ENCODE measurements at places on chromosomes 6 and 20.
A peak's percentile ranks its signal among the peaks of the same experiment; 100 is the strongest.

GRCh38 chr20:12028771-12029170, 111.1 kb downstream of the BTBD3 start:
- DNase-seq: no peak

GRCh38 chr6:3320238-3320811, 61.6 kb downstream of the PSMG4 start:
- DNase-seq: no peak

- no peak for DNase-seq
These were observed 35.4 kb upstream of the PBOV1 start for GRCh38 chr6:138253731-138254130.

DNA sequence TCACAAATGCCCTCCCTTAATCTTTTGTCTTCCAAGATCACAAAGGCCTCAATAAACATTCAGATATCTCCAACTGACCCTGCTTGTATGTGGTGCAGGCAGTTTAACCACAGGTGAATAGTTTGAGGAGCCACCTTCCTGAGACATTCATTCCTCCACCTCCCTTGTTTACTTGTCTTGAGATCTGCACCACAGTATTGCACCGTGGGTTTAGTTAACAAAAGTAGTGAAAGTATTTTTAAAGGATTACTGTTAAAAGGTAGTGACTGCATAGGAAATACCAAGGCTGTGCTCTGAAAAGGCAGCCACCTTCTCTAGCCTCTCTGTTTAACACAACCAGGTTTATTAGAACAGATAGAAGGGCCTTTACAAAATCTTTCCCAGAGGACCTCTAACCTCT, 46.5 kb downstream of the SESN1 start:
- DNase-seq: no peak

GRCh38 chr6:118296129-118296901, 251.8 kb upstream of the PLN start:
- DNase-seq: no peak

DNA sequence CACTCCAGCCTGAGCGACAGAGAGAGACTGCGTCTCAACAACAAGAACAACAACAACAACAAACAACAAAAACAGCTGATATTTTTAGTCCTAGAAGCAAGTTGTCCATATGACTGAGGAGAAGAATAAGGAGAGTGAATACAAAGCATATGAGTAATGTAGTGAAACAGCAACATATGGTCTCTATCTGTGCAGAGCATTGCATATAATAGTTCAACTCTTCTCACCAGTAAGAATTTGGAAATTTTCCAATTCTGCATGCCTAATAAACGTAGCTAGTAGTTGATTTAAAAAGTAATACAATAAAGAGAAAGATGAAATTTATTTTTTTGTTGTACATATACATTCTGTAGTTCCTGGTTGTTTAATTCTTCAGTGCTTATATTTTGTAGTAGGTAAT, 129.7 kb upstream of the FAM83B start:
- DNase-seq: no peak

- DNase-seq: no peak
These were observed 40.9 kb downstream of the GHRH start for GRCh38 chr20:37220731-37221130.

DNA sequence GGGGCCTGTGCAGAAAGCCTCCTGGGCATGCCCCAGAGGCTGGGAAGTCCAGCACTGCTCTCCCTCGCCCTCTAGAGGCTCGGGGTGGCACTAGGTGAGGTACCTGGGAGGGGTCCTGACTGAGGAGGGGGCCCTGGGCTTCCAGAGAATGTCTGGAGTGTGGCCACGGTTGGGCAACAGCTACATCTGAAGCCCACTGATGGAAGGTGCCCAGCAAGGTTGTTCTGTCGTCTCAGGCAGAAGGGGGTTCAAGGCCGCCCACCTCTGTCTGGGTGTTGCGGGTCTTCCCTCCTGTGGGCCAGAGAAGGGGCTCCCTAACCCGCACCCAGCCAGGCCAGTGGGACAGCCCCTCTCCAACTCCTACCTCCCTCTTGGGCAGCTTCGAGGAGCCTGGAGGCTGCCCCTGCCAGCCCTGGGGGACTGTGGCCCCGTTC, 11.4 kb upstream of the VEGFA start:
- no peak for DNase-seq

DNA sequence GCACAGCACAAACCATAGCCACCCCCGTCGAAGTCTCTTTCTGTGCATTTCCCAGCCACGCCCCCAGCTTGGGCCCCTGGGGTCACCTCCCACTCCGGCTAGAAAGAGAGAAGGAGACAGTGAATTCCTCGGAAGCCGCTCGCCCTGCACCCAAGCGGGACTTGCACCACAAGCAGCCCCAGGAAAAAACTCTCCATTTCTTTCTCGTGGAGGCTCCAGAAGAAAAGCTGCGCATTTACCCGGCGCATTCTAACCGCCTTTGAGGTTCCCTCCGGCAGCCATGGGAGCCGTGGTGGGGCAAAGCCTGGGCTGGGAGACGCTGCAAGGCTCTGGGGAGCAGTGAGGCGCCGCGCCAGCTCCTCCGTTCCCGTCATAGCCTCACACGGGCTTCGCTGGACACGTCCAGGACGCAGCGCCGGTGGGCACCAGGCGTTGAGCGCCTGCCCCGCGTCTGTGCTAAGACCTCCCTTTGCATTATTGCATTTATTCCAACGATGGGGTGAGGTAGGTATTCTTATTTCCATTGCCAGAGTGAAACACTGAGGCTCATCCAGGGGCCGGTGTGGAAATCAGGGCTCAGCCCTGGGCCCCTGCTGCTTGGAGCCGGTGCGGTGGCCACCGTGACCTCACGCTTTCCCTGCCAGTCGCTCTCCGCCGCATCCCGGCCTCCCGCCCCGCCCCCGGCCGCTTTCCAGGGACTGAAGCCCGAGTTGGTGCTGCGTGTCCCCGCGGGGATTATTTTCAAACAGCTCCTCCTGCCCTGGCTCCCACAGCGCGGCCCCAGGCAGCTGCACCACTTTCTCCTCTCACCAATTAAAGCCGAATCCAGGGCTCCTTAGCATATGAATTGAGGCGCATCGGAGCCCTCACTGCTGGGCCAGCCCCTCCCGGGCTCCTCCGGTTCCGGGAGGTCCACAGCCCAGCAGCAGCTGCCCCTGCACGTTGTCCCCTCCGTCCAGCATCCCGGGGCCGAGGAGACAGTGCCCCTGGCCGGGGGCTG, 148.3 kb upstream of the AFDN start:
- no peak for DNase-seq

DNA sequence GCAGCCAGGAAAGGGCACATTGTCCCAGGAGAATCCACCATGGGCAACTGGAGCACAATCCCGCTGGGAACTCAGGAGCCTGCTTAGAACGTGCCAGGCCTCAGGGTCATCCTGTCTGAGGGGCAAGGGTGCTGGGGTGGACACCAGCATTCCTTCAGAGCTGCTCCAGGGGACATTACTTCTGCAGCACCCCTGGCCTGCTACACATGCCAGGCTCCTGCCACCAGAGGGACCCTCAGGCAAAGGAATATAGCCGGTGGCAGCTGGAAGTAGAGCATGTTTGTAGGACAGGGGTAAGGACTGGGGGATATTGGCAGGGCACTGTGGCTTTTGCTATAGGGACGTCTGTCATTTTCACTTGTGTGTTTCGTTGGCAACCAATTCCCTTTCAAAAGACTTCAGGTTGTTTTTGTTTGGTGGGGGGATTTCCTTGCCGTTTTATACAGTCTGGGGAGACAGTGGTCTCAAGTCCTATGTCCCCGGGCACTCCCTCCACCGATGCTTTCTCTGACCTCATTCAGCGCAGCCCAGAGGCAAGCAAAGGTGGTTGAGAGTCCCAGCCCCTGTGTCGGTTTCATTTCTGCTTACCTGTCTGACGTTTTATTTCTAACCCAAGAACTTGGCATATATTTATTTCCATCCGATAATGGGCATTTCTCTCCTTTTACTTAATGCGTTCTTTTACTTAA, 130.8 kb downstream of the JPH2 start:
- DNase-seq: peak; percentile 64

- no peak for DNase-seq
These were observed 23.1 kb upstream of the MROH8 start for GRCh38 chr20:37202267-37202943.

DNA sequence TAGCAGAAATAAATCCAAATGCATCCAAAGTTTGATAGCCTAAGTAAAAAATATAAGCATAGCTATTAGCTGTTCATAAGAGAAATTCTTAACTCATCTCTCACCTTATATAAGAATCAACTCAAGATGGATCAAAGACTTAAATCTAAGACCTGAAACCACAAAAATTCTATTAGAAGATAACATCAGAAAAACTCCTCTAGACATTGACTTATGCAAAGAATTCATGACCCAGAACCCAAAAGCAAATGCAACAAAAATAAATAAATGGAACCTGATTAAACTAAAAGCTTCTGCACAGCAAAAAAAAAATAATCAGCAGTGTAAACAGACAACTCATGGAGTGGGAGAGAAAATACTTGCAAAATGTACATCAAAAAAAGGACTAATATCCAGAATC, 184.3 kb downstream of the TFAP2A start:
- DNase-seq: no peak

GRCh38 chr20:57484772-57485171, 40.2 kb downstream of the CTCFL start:
- DNase-seq: no peak

DNA sequence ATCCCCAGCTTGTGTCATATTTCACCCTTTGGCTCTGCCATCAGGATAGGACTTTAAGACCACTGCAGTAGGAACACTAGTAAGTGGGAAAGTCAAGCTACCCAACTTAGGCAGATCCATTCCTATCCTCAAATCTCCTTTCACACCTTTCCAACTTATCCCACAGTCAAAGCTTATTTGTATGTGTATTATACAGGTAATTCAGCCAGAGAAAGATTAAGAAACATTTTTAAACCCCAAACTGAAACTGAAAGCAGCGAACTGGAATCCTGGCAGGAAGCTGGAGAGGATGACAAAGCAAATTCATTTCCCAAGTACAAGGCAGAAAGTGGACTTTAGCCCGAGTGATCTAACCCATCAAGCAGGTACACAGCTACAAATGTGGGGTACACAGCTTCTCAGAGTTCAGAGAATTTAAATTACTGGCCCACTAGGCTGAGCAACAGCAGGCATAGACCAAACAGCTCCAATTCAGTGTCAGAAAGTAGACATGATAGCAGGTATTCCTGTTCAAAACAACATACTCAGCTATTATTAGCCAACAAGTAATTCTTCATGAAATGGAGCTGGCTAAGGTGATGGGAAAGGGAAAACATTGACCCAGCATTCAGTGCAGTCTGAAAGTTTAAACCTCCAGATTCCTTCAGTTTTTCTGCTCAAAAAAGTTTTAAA, 39.1 kb downstream of the ILRUN start:
- no peak for DNase-seq

DNA sequence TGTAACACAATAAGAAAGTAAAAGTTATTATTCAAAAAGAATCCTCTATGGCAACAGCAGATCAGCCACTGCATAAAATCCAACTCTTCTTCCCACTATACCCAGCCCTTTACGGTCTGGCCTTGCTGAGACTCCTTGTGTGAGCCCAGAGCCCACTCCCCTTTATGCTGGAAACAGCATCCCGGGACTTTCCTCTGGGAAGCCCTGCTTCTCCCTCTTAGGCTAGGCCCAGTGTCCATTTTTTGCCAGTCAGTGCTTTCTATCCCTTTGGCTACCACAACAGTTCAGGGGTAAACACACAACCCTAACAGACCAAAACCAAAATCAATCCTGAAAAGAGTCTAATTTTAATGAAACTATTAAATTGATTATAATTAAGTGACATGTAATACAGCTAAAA, 20.6 kb downstream of the FKBP5 start:
- no peak for DNase-seq

- no peak for DNase-seq
These were observed 59.2 kb upstream of the RAB32 start for GRCh38 chr6:146484411-146484810.

GRCh38 chr20:33689973-33690372, 3.8 kb upstream of the E2F1 start:
- DNase-seq: peak; percentile 42

DNA sequence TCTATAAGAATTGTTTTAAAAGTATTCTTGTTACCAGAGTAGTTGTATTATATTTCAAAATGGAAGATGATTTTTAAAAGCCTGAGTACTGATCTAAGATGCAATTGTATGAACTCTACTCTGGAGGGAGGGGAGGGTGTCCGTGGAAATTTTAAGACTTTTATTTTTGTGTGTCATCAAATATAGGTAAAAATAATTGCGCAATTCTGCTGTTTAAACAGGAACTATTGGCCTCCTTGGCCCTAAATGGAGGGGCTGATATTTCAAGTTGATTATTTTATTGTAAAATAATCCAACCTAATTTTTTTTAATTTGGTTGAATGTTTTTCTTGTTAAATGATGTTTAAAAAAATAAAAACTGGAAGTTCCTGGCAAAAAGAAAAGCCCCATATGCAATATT, 38.1 kb upstream of the RPP40 start:
- no peak for DNase-seq

DNA sequence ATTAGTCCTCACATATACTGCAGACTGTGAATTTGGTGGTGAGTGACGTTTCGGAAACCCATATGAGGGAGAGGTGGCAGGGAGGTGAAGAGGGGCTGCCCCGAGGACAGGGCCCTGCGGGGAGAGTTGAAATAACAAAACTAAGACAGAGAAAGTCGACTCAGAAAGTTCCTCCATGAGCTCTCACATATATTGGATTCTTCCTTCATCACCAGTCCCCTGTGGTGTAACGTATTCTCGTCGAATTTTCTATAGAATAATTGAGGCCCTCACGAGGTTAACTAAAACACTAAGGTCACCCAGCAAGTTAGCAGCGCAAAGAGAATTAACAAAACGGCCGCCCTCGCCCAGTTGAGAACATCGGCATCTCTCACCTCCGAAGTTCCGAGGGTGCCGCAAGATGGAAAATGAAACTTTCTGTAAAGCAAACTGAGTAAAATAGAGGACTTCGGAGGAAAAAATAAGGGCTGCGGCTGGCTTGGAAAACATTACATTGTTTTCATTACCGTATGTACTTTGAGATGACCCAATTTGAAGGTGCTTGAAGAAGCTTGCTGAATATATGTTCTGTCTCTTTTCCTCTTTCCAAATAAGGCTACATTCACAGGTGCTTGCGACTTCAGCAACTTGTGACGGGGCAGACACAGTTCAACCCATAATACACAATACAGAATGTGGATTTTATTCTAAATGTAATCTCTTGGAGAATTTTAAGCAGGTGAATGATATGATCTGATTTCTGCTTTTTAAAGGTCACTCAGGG, 490.9 kb upstream of the JARID2 start:
- no peak for DNase-seq

GRCh38 chr6:47810885-47811284, 29.1 kb downstream of the OPN5 start:
- no peak for DNase-seq

- DNase-seq: no peak
These were observed 52.9 kb downstream of the NOX3 start for GRCh38 chr6:155402656-155403304.

DNA sequence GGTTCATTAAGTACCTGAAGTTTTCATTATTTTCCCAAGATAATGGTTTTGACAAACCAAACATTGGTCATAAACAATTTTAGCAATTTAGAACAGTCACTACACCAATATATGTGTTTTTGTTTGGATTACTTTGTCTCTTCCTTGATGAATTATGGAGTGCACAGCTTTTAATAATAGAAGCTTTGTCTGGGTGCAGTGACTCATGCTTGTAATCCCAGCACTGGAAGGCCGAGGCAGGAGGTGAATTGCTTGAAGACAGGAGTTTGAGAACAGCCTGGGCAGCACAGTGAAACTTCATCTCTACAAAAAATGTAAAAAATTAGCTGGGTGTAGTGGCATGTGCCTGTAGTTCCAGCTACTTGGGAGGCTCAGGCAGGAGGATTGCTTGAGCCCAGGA, 89.4 kb upstream of the ANKEF1 start:
- DNase-seq: no peak

GRCh38 chr6:34984416-34984815, 95.4 kb downstream of the ANKS1A start:
- no peak for DNase-seq

GRCh38 chr20:44354979-44355497, 461 bp upstream of the HNF4A start:
- DNase-seq: no peak
